Mononuclear cell (primary cell): ENCODE measurements at places on chromosomes 4 and X. TPM values are rescaled to one million over a fixed set of nuclear protein-coding genes. Genes with fewer than 3 reads are reported as not detected.

RAB40AL gene
- total RNA-seq = 0.10 TPM

GJB1 gene
- not detected for total RNA-seq

BEND2 gene
- 7.7 TPM for total RNA-seq

MOB1B gene
- 12.1 TPM for total RNA-seq

SMIM10L2A gene
- total RNA-seq = 0.31 TPM

PDE6B gene
- 10.4 TPM for total RNA-seq

PDZD4 gene
- total RNA-seq = 15.6 TPM

MTMR1 gene
- total RNA-seq = 44.6 TPM

RTL5 gene
- 0.73 TPM for total RNA-seq

ZAR1 gene
- total RNA-seq = not detected

FGFR3 gene
- total RNA-seq = under 0.01 TPM

SPANXN4 gene
- total RNA-seq = not detected

SHROOM3 gene
- 0.42 TPM for total RNA-seq

PARM1 gene
- total RNA-seq = 1.0 TPM

MAGEC2 gene
- not detected for total RNA-seq

DGKK gene
- total RNA-seq = 0.31 TPM

TMPRSS11F gene
- total RNA-seq = not detected

DMD gene
- 2.4 TPM for total RNA-seq

CXCL5 gene
- 9.6 TPM for total RNA-seq

SPANXN3 gene
- total RNA-seq = not detected

HDX gene
- total RNA-seq = 3.4 TPM

CCDC120 gene
- total RNA-seq = 2.9 TPM

GABRG1 gene
- total RNA-seq = not detected

CLCN5 gene
- total RNA-seq = 2.5 TPM

SPINK2 gene
- total RNA-seq = 2.1 TPM

CLGN gene
- total RNA-seq = 0.42 TPM

GABRE gene
- under 0.01 TPM for total RNA-seq

UGT2A1 gene
- total RNA-seq = not detected

ZIC3 gene
- not detected for total RNA-seq
